ENCODE measurements at places on chromosomes 12 and 14.

GRCh38 chr12:98757455-98757854 is 112.4 kb downstream of the APAF1 start:
- DNase-seq = no peak

DNA sequence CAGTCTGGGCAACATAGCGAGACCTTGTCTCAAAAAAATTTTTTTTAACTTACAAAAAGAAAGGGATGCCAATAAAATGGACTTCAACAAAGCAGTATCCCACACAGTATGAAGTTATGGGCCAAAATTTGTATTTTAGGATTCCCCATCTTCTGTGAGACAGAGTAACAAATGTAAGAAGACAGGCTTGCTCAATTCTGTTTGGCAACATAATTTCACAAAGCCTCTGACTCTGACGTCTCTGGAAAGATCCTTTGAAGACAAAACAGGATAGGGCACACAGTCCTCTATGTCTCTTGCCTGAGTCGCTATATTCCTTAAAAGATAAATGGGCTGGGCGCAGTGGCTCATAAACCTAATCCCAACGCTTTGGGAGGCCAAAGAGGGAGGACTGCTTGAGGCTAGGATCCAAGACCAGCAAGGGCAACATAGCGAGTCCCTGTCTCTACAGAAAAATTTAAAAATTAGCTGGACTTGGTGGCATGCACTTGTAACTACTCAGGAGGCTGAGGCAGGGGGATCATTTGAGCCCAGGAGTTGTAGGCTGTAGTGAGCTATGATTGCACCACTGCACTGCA is 1.1 kb upstream of the HOMEZ start:
- DNase-seq = no peak

DNA sequence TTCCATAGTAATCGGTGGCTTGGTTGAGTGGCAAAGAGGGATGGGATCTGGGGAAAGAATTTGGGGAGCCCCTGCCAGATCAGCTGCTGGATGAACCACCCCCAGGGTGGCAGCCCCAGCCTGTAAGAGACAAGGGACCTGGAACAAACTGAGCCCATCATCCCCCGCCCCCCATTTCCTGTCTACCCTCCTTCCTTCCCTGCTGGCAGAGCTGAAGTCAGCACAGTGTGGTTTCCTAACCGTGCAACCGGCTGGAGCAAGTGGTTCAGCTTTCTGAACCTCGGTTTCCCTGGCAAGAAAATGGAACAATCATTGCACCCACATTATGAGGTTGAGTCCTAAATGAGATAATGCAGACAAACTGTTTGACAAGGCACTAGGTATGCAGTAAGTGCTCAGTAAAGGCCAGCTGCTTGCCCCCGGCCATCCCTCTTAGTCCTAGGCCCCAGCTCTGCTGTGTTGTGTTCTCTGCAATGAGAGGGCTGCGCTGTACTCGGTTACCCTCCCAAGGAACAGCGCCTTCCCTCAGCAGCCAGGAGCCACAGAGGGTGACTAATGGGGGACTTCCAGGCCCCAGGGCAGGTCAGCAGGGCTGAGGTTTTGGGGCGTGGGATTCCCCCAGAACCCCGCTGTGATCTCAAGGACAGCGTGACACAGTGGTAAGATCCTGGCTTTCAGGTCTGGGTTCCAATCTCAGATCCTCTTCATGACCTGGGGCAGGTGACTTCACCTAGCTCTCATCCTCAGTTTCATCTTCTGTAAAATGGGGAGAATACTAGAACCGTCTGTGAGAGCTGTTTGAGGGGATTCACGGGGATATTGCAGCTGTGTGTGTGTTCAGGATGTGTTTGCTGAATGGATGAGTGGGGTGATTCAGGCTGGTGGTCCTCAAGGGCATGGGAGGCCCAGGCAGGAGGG is 16.5 kb downstream of the SELPLG start:
- no peak for DNase-seq

- no peak for DNase-seq
Observed at GRCh38 chr12:47875746-47876439, 28.9 kb downstream of the VDR start.

- DNase-seq = no peak
Observed at GRCh38 chr12:57610554-57611107, 604 bp upstream of the ARHGEF25 start.

GRCh38 chr12:120687578-120688289 is 785 bp downstream of the MLEC start:
- no peak for DNase-seq

DNA sequence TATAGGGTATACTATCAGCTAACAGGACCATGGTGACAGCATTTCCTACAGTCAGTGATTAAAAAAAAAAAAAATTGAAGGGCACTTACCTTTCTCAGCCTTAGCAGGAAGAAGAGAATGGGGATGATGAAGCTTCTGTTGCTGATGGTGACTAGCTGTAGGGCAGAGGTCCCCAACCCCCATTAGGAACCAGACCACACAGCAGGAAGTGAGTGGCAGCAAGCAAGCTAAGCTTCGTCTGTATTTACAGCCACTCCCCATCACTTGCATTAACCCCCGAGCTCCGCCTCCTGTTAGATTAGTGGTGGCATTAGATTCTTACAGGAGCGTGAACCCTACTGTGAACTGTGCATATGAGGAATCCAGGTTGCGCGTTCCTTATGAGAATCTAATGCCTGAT is 91.3 kb upstream of the USP44 start:
- DNase-seq = no peak

DNA sequence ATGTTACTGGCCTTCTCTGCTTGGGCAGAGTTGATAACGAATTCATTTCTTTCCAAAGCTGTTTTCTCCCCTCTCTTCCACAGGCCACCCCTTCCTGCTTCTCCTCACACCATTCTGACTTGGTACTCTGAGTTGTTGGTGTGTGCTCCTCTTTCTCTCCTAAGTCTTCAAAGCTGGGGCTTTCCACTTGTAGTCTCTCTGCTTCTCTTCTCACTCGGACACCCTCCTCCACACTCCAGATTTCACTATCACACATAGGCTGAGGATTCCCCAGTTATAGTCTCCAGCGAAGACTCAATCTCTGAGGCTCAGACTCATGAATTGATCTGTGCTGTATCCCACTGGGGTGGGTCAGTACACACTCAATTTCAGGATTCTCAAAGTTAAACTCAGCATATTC is 201.0 kb downstream of the SSPN start:
- no peak for DNase-seq

GRCh38 chr12:1324910-1325309 is 269.5 kb downstream of the FBXL14 start:
- no peak for DNase-seq

DNA sequence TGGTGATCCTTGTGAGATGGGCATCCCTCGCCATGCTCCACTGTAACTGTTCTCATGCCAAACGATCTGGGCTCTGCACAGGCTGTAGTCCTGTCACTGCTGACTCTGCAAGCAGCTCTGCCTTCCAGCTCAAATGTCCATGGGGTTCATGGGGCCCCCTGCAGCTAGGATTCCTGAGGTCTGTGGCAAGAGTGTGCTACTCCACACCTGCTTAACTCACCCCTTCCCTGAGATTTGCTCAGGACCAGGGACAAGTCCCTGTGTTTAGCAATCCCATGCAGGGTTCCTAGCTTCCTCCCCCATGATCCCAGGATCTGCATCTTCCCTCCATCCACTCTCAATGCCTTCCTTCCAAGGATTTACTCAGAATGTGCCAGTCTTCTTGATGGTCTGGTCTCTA is 241.0 kb downstream of the ASCL1 start:
- no peak for DNase-seq

GRCh38 chr12:98154850-98155249 is 360.5 kb upstream of the TMPO start:
- DNase-seq = no peak

DNA sequence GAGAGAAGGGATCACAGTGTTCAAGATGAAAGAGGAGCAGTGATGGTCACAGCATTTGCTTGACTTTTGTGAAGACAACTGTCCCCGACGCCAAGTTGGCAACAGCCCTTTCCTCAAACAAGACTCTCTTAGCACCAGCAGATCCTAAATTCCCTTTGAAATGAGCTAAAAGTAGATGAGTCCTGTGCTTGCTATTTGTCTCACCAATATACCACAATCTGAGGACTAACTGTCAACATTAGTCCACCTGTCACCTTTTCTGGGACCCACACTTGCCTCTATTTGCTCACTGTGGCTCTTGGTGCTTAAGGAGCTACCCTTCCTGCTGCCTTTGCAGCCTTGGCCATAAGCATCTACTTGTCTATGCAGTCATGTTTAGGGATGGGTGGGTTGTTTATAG is 47.4 kb upstream of the COL2A1 start:
- DNase-seq = no peak

DNA sequence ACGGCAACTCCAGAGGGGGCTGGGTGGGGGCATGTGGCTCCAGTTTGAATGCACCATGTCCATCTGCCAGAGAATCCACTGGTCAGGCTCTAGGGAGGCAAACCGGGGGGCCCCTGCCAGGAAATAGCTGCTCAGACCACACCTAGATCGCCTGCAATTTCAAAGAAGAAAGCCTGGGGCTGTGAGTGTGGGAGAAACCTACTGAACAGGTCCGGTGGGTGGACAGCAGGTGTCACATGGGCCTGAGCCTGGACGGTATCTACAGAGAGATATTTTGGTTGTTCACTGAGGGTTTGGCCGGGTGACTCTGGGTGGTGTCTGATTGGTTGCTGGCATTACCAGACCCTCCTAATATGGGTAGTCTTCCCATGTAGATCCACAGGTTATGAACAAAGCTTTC is 32.0 kb downstream of the DAO start:
- no peak for DNase-seq

DNA sequence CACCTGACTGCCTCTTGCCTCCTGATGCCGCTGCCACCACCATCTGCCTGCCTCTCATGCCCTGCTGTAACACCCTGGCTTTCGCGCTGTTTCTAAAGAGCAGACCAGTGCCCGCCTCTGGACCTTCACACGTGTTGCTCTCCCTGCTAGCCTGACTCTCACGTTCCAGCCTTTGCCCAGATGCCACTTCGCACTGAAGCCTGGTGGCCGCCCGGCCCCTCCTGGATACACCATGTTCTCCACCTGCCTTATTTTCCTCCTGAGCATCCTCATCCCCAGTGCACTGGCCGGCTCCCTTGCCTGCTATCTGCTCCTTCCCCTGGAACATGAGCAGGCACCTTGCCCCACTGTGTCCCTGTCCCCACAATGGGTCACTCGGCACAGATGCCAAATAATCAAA is 146.5 kb downstream of the PIWIL1 start:
- no peak for DNase-seq

DNA sequence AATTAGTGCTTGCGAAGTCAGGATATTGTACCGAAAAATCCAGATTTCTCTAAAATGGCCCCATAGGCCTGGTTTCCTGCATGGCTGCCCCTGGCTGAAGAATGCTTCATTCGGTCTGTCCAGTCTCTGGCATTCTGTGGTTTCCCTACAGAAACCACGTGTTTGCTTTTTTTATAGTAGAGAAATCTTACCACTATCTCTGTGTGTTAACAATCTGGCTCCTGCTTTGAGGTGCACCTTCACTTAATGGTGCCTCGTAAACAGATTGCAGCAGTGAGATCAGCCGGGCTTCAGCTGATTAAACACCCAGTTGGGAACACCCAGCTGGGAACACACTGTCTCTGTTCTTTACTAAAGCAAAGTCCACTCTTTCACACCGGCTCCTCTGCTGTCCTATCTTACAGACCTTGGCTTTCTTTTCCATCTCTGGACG is 6.7 kb upstream of the DNAAF2 start:
- DNase-seq = no peak

- no peak for DNase-seq
Observed at GRCh38 chr12:115598871-115599811, 678.4 kb downstream of the MED13L start.

DNA sequence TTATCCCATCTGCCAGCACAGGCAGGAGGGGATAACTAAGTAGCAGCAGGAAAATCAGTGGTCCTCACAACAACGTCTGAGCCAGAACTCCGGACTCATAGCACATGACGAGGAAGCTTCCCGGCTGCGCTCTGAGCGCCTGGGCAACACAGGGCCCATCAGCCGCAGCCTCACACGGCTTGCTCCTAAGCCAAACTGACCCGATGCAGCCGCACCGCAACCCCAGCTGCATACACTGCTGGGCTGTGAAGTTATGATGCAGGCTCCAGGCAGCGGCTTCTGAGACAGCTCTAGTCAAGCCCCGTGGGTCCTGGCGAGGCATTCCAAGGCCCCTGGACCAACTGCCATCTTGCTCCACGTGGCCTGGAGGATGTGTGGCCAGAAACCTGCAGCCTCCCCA is 28.1 kb downstream of the ZFYVE21 start:
- DNase-seq = no peak

DNA sequence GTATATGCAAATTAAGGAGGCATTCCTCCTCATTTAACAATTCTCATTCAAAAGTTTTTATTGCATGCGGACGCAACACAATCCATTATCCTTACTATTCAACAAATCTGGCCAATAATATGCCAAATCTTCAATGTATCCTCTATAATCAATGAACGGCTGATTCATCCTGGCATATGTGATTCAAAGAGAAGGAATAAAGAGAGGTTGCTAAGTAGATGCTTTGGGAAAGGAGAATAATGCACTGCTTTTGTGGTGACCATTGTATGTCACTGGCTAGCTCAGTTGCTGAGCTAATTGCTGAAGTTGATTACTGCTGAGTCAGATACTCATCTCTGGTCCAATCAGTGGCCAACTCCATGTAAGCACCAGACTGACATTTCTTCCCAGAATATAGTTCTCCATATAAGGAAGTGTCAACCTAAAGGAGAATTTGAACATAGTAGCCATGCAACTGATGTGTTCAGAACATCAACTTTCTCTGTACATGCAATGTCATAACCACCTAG is 148.0 kb downstream of the PDZRN4 start:
- DNase-seq = no peak

DNA sequence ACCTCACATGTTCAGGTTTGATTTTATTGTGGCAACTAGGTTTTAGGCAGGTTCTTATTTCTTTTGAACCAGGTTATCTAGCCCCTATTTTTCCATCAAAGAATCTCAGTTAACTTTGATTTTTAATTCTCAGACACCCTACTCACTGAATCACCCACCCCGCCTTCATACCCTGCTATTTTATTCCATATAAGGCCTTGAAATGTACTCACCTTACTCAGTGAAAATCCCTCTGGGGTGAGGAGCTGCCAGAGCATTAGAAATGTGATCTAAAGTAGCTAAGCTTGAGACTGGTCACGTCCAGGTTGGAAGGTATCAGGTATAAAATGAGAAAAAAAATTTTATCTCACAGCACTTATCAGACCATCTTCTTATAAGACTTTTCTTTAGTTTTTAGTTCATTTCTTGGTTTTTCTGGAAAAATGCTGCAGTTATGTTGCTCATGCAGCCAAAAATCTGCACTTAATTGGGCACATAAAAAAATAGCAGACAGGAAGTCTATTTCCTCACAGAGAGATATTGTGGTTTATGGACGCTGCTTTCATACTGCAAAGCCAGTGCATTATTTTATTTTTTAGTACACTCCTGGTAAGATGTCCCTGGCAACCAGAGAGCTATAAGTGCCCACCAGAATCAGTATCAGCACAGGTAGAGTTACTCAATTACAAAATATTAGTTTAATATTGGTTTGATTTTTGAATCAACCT is 101.5 kb upstream of the CCDC91 start:
- DNase-seq = no peak
